ENCODE measurements at places on chromosomes 3 and 15.
A peak's percentile ranks its signal among the peaks of the same experiment; 100 is the strongest.

- DNase-seq = no peak
Observed at GRCh38 chr3:126051234-126051633, 32.7 kb downstream of the SLC41A3 start.

DNA sequence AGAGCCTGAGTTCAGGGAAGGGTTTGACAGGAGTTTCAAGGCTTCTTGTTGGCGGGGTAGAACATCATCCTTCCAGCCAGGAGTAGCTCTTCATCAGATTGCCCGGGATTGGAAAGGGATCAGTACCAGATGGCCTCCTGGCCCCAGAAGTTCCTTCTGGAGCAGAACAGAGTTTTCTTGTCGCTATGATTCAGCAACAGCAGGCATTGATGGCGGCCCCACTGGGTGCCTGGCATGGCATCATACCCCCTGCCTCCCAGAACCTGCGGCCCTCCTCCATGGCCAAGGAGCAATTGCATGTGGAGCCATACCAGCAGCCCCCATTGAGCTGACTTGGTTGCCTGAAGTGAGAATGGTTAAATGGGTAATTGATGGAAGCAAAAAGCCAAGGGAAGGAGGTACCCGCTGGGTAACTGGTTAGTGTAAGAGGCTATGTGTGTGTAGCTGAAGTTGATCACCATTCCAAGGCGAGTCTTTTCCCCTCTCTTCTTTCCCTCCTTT, 305.6 kb downstream of the PTPRG start:
- DNase-seq = no peak

GRCh38 chr15:43268111-43269105, 1.7 kb upstream of the TGM5 start:
- no peak for DNase-seq

DNA sequence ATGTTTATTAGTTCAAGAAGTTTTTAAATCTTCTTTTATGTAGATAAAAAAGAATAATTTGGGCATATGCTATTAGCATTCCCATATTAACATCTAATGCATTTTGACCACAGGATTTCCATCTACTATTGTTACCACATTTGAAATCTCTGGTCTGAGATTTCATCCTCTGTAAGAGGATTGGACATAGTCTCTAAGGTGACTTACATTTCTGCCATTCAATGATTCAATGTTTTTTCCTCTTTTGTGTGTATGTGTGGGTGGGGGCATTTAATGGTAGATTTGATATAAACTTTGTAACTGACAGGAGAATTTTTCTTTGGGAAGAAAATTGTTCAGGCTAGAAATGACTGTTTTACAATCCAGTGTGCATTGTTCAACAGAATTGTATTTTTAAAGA, 307.3 kb upstream of the RBMS3 start:
- peak; percentile 40 for DNase-seq

DNA sequence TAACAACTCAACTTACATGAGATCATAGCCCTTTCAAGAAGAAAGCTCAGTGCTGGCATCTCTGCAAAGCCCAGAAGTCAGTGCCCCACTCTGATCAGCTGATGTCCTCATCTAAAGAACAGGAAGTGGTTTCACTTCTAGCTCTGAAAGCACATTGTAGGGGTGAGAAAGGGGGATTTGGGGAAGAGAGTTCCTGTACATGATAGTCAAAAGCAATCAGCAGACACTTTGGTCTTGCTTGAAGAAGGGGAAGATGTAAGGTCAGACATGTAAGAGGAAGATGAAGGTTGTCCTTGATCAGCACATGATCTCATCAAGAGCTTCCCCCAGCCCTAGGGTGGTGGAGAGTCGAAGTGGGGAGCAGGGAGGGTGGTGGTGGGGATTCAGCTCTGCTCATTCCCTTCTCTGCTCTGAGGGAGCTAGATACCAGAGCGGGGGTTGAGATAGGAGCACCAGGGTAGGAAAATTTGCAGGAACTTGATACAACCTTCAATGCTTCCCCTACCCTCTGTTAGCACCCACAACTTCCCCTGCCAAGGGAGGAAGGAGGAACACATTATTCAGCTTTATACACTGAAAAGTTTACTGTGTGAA, 76.4 kb upstream of the ETV5 start:
- no peak for DNase-seq

DNA sequence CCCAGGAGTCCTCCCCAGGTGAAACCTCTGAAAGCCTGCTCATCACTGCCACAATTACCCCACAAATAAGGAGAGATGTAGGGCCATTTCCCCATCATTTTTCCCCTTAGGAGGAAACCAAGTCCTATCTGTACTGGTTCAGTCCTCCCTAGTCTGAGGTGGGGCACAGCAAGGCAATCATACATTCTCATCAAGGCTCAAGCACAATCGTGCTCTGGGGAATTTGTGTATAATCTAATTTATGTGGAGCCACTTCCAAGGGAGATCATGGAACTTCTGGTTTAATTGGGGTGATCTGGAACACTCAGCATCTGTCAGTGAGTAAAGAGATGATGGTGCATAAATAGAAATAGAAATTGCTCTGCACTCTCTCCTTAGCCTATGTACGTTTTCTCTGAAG, 546.9 kb downstream of the IGSF11 start:
- DNase-seq = no peak

DNA sequence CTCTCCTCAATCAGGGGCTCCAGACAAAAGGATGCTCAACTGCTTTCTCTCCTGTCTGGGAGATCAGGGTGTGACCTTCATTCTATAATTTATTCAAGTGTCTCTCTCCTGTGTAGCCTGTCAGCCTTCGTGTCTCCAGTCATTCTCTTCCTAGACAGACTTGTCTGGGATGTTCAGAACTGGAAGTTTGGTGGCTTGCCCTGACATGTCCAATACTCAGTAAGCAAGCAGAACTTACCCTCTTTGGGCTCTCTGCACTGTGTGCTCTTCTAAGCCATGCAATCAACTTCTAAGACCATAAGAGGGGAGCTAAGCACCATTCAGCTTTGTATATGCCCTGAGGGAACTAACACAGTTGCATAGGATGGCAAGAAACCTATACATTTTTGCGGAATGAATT, 14.1 kb downstream of the ACKR2 start:
- no peak for DNase-seq

GRCh38 chr3:52243791-52244628, 1.5 kb upstream of the PPM1M start:
- peak; percentile 61 for DNase-seq

- DNase-seq = no peak
Observed at GRCh38 chr15:55402707-55403106, 5.5 kb downstream of the CCPG1 start.

DNA sequence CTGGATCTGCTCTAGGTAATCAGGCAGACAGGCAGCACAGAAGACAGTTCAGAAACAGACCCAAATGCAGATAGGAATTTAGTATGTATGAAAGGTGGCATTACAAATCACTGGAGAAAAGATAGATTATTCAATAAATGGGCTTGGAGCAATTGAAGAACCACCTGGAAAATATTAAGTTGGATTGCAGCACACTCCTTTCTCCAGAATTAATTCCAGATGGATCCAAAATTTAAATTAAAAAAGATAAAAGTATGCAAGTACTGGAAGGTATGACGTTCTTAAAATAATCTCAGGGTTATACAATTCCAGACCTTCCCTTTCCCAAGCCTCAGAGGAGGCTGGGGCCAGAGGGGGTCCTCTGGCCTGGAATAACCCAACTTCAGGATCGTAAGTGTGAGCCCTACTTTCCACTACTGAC, 32.5 kb downstream of the HRH1 start:
- DNase-seq = no peak

- DNase-seq = no peak
Observed at GRCh38 chr3:64623125-64623524, 64.7 kb downstream of the ADAMTS9 start.

DNA sequence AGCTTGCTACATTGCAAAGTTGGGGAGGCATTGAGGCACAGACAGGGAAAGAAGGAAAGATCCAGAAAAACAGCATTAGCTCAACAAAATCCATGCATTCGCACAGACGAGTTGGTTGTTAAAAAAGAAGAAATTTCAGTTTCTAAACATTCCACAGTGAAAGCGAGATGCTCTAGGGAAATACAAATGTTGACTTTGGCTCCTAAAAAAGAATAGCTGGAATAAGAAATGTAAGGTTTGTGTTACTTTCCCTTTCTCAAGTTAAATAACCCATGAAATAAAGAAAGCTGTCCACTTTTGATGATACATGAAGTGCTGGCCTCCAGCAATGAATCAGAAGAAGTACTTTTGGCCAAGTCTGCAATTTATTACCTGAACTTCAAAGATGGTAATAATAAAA, 465.1 kb downstream of the ERC2 start:
- no peak for DNase-seq
